ENCODE measurements at places on chromosomes 12 and 14. TPM values are rescaled to one million over a fixed set of nuclear protein-coding genes. Genes with fewer than 3 reads are reported as not detected.

The IFT81 gene
- 16.6 TPM for total RNA-seq

The VDR gene
- 14.8 TPM for total RNA-seq

The SPX gene
- total RNA-seq = 52.2 TPM

The MUCL1 gene
- total RNA-seq = not detected

The NUAK1 gene
- total RNA-seq = 28.8 TPM

The C3AR1 gene
- 17.7 TPM for total RNA-seq

The FAR2 gene
- total RNA-seq = 11.5 TPM

The LRRK2 gene
- total RNA-seq = 110 TPM

The KRT4 gene
- total RNA-seq = not detected

The LRP1-AS gene
- total RNA-seq = not detected

The NAV3 gene
- total RNA-seq = 4.5 TPM

The RBP5 gene
- 74.6 TPM for total RNA-seq

The CLEC6A gene
- not detected for total RNA-seq

The PTPRO gene
- 4.6 TPM for total RNA-seq

The CD69 gene
- 25.0 TPM for total RNA-seq

The SLC17A8 gene
- 0.16 TPM for total RNA-seq

The PDZRN4 gene
- total RNA-seq = 2.1 TPM

The SLC39A5 gene
- 5.1 TPM for total RNA-seq

The PDE3A gene
- total RNA-seq = 18.3 TPM

- DNase-seq = no peak
Measured at GRCh38 chr12:42779186-42779859, 189.8 kb upstream of the PRICKLE1 start.

DNA sequence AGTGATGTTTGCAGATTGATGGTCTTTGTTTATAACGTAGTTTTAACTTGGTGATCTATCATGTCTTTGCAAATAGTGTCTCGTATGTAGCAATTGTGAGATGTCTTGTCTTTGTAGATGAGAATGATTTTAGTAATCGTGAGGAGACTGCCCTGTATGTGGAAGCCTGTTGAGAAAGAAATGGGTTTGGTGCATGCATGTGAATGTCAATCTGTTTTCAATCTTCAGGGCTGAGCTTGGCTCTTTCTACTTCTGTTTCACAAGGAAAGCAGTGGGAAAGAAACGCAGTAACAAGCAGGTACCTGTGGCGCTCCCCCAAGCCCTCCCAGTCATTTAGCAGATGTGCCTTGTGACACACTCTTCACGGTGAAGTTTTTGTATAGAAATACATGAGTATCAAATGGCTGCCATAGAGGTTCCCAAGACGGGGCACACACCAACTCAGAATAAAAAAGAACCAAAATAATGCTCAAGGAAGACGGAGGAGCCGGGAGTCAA is 342.8 kb upstream of the DDHD1 start:
- no peak for DNase-seq

DNA sequence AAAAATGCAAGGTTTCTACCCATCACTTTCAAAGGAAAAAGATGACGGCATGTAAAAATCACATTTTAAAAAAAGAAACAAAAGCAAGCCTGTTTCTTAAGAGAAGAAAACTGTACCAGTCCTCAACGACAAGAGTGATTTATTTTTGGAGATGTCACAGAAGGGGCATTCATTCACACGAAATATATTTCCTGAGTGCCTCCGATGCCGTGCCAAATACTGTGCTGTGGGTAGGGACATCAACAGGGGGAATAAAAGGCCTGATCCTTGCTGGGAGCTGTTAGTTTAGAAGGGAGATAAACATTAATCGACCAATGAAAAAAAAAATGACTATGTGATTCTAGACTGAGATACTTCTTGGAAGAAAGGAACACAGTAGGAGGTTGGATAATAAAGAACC is 297.5 kb upstream of the SOX5 start:
- DNase-seq = no peak

GRCh38 chr12:115044073-115044472 is 360.1 kb upstream of the TBX3 start:
- no peak for DNase-seq

DNA sequence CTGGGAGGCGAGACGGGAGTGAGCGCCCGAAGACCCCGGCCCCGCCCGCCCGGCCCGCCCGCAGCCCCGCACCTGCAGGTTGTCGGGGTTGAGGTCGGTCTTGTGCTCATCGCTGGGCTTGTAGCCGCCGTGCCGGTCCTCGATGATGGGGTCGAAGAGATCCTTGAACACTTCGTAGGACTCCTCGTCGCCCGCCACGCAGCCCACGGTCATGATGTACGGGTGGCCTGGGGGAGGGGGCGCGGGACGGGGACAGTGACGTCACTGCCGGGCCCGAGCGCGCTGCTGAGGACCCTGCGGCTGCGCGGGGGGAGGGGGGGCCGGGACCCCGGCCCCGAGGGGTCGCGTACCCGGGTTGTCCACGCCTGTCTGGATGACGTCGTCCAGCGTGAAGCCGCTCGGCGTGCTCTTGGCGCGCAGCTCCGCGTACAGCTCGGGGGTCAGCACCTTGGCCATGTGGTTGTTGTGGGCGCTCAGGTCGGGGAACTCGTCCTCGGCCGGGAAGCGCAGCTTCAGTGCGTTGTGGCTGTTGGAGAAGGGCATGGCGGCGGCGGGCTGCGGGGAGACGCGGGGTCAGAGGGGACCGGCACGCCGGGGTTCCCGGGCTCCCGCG is 573 bp downstream of the CKB start:
- DNase-seq = peak; percentile 91

GRCh38 chr12:130523863-130524614 is 186.4 kb downstream of the PIWIL1 start:
- no peak for DNase-seq

DNA sequence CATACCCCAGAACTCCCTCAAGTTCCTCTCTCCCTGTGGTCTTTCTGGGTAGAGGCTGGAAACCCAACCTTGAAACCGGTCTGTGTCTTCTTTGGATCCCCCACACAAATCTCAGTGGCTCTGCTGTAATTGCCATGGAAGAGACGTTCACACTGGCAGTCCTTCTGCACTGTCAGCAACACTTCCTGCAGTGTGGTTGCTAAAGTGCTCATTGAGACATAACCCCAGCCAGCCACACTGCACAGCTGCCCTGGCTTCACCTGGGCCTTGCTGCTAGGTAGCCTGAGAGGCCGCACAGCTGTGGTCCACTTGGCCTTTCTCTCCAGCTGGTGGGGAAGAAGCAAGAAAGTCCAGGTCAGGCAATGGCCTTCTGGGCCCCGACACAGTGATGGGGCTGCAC is 2.4 kb downstream of the GZMH start:
- DNase-seq = no peak

DNA sequence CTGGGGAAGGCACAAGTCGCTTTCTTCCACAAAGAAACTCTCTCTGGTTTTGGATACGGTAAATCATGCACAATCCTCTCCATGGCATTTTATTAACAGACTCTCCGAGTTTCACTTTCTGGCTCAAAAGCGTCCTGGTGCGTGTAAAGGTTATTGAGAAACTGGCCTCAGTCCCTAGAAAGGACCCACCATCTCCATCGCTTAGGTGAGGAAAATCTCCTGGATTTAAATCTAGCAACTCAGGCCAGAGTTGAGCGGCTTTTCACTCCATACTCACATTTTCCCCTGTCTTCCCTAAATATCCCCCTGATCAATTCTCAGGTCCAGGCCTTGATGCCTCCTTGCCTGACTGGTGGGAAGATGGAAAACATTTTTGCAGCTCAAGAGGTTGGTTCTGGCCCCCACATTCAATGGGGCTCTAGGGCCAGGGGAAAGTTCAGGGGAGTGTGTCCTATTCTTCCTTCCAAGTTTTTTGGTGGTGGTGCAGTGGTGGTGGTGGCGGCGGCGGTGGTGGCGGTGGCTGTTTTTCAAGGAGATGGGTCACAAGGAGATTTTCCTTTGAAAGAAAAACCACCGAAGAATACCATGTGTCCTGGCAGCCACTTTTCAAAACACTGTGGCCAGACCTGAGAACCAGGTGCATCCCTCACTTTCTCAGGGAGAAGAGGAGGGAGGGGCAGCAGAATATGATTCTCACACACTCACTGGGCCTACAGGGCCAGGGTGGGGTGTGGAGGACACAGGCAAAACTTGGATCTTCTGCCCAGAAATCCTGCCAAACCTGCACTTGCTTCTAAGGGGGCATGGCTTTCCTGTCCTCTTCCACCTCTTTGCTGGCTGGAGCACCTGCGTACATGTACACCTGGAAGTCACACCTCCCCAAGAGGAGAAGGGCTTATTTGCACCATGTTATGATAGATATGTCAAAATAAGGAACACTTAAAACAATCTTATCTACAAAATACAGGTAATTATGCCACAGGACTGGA is 46.7 kb upstream of the PNMA1 start:
- DNase-seq = no peak

DNA sequence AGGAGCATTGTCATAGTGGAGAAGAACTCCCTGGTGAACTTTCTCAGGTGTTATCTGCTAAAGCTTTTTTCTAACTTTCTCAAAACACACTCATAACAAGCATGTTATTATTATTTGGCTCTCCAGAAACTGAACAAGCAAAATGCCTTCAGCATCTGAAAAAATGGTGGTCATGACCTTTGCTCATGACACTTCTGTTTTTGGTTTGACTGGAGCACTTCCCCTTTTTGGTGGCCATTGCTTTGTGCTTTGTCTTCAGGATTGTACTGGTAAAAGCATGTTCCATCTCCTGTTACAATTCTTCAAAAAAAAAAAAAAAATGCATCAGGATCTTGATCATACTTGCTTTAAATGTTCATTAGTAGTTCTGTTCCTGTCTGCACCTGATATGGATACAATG is 1241.6 kb upstream of the USP15 start:
- no peak for DNase-seq

GRCh38 chr14:68756000-68756481 is 36.8 kb downstream of the ZFP36L1 start:
- DNase-seq = peak; percentile 69

GRCh38 chr12:114976959-114977358 is 293.0 kb upstream of the TBX3 start:
- no peak for DNase-seq

GRCh38 chr14:62097072-62097471 is 334.9 kb downstream of the SNAPC1 start:
- no peak for DNase-seq

DNA sequence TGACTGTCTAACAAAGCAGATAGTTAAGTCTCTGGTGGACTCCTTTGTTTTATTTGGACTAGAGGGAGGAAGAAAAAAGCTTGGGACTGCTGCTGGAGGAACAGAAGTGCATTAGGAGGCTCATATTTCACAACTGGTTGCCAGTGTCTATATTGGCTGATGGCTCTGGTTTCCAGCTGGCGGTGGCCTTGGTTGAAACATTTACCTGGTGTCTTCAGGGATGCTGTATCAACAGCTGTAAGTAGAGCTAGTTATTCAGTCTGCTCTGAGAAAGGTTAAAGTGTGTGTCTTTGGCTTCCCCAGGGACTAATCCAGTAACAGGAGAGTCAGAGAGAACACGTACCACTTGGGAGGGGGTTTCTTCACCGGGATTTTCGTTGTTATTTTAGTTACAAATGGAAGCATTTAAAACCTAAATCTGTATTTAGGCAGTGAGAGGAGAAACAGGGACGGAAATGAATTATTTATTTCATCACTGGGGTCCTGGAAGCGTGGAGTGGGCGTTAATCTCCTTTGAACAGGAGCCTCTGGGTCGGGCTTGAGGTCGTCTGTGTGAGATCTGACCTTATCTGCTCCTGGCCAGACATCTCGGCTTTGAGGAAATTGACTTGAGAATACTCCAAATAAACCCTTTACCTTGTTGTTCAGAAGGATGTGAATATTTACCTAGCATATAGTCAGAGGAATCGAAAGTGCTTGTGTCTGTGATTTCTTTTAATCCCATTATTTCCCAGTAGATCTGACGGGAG is 149.9 kb downstream of the NRXN3 start:
- peak; percentile 28 for DNase-seq

- DNase-seq = no peak
Measured at GRCh38 chr14:73465823-73466532, 7.6 kb upstream of the NUMB start.

DNA sequence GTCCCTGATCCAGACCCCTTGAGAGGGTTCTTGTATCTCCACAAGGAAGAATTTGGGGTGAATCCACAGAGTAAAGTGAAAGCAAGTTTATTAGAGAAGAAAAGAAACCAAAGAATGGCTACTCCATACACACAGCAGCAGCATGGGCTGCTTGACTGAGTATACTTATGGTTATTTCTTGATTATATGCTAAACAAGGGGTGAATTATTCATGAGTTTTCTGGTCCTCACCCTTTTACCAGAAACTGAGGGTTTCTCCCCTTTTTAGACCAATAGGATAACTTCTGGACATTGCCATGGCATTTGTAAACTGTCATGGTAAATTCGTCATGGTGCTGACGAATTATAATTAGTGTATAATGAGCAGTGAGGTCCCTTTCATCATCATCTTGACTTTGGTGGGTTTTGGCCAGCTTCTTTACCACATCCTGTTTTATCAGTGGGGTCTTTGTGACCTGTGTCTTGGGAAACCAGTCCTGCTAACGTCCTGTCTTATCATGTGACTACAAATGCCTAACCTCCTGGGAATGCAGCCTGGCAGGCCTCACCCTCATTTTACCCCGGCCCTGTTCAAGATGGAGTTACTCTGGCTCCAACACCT is 121.9 kb downstream of the SPTSSA start:
- DNase-seq = no peak

- DNase-seq = no peak
Measured at GRCh38 chr14:80237143-80237542, 25.8 kb upstream of the DIO2 start.

- no peak for DNase-seq
Measured at GRCh38 chr14:71538288-71538687, 393.9 kb upstream of the RGS6 start.

Data from kidney (tissue), 22 donors.